ENCODE measurements at places on chromosomes 12 and 14. TPM values are rescaled to one million over a fixed set of nuclear protein-coding genes. Genes with fewer than 3 reads are reported as not detected.

PGAM5 gene
- 52.8 TPM for total RNA-seq

TSPAN19 gene
- total RNA-seq: not detected

PRH2 gene
- total RNA-seq: not detected

IL26 gene
- total RNA-seq: not detected

SMOC1 gene
- 0.78 TPM for total RNA-seq

PLBD1 gene
- total RNA-seq: 0.14 TPM

EPS8 gene
- 12.1 TPM for total RNA-seq

NPAS3 gene
- 0.13 TPM for total RNA-seq

PRMT5 gene
- total RNA-seq: 73.1 TPM

KRT84 gene
- not detected for total RNA-seq

MYF5 gene
- total RNA-seq: not detected

TAC3 gene
- total RNA-seq: not detected

CDCA3 gene
- 44.3 TPM for total RNA-seq

VASH1 gene
- total RNA-seq: 246 TPM

BATF gene
- not detected for total RNA-seq

KERA gene
- total RNA-seq: not detected

OR6C75 gene
- total RNA-seq: not detected

BMP4 gene
- total RNA-seq: 201 TPM

BCL2L2 gene
- 26.2 TPM for total RNA-seq

TDRD9 gene
- 0.83 TPM for total RNA-seq

OR10G2 gene
- total RNA-seq: not detected

SLC39A2 gene
- not detected for total RNA-seq

BCL2L14 gene
- not detected for total RNA-seq

CYP27B1 gene
- total RNA-seq: 2.4 TPM

CLEC1B gene
- not detected for total RNA-seq

KCNH3 gene
- total RNA-seq: 0.18 TPM

EXOC3L4 gene
- total RNA-seq: not detected

INHBE gene
- total RNA-seq: not detected

TC2N gene
- not detected for total RNA-seq

SIX6 gene
- not detected for total RNA-seq

MANSC1 gene
- total RNA-seq: 56.5 TPM

NCKAP5L gene
- total RNA-seq: 46.1 TPM

GPR68 gene
- 0.51 TPM for total RNA-seq

OR8S1 gene
- total RNA-seq: not detected
